ENCODE measurements at places on chromosomes 1 and 21.

- DNase-seq: no peak
Measured at GRCh38 chr1:241775021-241775420, 73.0 kb upstream of the EXO1 start.

DNA sequence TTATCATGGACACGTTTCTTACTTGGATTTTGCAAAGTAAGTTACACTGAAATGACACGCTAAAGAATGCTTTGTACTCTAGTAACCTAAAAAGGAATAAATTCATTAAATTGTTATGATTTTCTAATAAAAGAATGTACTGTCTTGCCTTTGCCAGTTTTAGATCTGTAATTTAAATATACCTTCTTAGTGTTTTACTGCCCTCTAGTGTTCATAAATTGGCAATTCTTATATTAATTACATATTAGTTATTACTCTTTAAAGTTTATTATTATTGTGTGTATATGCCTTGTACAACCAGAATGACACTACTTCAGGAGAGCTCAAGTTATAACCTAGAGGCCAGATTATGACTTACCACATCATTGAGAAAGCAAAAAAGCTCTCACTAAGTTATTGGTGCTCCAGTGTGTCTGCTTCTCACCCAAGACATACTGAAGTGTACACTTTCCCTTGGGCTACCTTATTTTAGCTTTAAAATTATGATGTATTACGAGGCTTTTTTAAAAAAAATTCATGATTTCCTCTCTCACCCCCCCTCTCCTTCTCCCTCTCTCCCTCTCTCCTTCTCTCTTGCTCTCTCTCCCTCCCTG is 169.9 kb downstream of the HS2ST1 start:
- peak; percentile 42 for DNase-seq

DNA sequence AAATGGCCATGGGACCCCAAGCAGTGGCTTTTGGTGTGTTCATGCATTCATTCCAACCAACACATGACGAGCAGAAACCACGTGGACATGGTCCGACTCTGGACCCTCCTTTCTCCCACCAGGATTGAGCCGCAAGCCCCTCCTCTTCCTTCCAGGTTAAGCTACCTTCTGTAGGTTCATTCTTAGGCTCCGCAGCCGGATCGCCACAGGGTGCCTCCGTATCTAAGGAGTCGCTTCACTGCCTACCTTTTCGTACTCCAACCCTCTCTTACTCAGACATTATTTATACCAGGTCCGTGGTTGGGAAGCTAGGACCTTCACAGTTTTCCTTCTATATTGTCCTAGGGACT is 63.6 kb downstream of the RHBG start:
- DNase-seq: no peak

DNA sequence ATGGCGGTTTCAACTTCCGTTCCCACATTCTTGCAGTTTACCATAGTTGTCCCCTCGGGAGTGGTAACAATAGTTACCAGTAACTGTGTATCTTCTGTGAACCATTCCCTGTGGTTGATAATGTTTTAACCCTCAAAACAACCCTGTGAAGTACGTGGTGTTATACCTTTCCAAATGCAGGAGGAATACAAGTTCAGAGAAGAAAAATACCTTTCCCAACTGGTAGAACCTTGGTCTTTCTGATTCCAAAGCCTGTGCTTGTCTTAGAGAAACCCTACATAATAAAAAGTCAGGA is 789 bp downstream of the BTF3L4 start:
- no peak for DNase-seq

GRCh38 chr1:184075055-184076029 is 23.8 kb downstream of the TSEN15 start:
- DNase-seq: peak; percentile 94

- no peak for DNase-seq
Measured at GRCh38 chr1:85124091-85124490, 75.8 kb upstream of the MCOLN3 start.

DNA sequence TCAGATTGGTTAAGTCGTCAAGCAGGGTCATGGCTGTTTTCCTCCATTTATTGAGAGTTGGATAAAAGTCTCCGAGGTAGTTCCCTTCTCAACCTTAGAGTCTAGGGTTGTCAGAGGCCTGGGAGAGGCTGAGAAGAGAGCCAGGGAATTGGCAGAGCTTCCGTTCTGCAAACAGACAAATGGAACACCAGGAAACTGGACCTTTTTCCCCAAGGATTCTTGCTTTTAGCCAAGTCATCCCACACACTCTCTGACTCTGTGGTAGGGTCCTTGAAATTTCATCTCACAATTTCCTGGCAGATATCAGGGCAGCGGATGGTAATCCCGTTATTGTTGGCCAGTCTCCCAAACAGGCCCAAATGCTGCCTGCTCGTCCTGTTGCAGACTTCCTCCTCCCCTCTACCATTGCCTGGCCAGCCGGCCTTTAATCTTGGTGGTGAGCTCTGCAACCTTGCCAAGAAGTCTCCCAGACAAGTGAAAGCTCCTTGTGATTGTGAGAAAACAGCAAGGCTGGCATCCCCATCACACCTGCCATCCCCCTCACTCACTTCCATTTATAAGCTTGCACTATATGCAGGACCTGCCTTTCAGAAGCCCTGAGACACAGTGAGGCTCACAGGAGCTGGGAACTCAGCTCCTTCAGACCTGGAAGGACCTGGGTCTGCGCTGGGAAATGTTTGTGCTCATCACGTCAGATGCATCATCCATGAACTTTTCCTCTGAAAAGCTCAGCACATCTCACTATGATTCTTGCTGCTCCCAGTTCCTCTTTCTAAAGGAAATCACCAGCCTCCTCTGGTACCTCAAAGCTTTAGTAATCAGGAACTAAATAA is 13.7 kb upstream of the SRP9 start:
- DNase-seq: no peak

GRCh38 chr1:3763351-3764125 is 9.0 kb upstream of the SMIM1 start:
- DNase-seq: no peak

GRCh38 chr1:52288286-52288685 is 77.7 kb downstream of the CC2D1B start:
- no peak for DNase-seq

- DNase-seq: peak; percentile 4
Measured at GRCh38 chr1:189775343-189775742, 702.3 kb downstream of the BRINP3 start.

- DNase-seq: no peak
Measured at GRCh38 chr1:154186177-154186576, 5.7 kb downstream of the TPM3 start.

DNA sequence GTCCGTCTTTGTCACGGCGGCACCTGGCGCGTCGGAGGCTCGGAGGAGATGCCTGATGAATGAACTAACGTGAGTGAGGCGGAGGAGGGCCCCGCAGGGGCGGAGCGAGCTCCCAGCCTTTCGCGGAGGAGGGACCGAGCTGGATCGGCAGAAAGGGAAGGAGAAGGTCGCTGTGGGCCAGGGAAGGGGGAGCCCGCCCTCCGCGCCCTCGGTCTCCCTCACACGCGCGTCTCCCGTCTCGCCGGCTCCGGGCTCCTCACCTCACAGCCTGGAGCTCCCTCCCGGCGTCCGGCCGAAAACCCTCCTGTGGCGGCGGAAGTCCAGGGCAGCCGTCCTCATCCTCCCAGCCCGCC is 519 bp downstream of the ZNF496 start:
- no peak for DNase-seq

DNA sequence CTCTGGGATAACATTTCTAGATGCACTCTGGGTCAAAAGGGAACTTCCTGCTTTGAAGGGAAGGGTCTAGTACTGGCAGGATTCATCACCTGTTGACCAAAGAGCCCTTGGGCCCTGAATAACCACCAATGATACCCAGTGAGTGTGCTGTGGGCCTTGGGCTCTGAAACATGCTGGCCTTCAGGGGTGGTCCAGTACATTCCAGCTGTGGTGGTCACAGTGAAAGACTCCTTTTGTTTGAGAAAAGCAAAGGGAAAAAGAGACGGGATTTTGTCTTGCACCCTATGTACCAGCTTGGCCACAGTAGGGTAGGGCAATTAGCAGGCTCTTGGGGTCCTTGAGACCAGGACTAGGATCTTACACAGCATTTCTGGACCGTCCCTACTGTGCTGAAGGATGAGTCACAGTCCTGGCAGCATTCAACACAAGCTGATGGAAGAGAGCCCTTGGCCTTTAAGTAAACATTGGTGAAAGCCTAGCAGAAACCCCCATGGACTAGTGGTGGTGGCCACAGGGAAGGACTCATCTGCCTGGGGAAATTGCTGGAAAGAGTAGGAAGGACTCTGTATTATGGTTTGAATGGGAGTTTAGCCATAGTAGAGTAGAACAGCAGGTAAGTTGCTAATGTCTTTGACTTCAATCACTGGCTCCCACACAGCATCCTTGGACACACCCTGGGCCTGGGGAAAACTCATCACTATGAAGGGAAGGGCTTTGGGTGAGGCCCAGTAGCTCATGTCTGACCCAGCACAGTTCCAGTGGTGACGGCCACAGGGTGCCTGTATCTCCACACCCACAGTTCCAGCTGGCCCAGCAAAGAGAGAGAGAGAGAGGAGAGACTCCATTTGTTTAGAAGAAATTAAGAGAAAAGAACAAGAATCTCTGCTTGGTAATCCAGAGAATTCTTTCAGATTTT is 87.5 kb downstream of the COL24A1 start:
- no peak for DNase-seq

DNA sequence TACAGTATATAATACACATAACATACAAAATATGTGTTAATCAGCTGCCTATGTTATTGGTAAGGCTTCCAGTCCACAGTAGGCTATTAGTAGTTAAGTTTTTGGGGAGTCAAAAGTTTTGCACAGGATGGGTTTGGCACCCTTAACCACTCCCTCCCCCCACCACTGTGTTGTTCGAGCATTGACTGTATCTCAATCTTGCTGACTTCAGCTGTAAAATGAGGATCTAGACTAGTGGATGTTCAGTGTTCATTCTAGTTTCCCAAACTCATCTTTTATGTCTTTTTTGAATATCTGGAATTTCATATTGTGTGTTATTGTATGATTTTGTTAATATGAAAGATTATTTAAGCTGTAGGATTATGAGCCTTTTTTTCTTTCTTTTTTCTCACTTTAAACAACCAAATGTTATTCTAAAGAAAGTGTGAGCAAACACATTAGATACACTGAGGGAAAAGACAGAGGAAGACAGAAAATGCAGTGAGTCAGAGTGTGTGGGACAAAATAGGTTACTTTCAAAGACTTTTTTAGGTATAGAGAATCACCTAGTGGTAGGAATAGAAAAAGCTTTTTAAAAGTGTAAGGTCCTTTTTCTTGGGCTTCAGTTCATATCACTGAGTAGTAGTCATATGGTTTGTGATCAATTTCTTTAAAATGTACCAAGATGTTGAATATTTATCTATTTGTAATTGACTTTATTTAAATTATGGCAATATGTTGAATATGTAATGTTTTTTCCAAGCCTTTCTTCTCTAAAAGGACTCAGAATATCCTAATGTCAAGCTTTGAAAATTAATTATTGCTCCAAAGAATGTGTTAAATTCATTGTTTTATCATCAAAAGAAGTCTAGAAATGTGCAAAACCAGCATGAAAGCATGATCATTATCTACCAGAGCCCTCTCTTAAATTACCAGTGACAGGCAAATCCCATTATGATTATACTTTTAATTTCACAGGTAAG is 17.9 kb upstream of the CENPF start:
- DNase-seq: peak; percentile 28

DNA sequence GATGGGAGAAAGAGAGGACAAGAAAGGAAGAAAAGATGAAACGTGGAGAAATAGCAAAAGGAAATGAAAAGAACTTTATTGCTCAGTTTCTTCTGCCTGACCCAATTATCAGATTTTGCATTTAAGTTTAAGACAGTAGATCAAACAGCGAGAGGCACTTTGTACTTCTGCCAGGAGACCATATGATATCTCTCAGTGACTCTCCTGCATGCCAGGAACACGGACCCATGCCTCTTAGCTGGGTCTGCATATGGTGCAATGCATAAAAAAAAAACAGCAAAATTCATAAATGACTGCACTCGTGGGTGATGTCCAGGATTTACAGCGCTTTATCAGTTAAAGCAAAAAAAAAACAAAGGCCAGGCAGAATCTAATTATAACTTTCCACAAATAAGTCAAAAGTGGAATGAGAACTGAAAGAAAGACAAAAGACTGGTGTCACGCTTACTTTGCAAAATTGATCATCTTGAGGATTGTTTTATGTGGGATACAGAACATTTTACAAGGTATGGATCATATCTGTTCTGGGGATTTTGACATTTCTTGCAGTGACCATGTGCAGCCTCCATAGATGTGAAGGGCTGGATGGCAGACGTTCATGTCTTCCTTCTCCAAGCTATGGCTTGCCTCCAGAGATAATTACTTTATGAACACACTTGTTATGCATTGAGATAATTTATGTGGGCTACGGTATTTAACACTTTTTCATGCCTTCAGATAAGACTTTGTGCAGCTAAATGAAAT is 79.5 kb downstream of the RUNX1 start:
- DNase-seq: no peak

GRCh38 chr1:205775717-205776056 is 405 bp upstream of the RAB29 start:
- DNase-seq: no peak

GRCh38 chr1:174965362-174966007 is 34.3 kb upstream of the CACYBP start:
- DNase-seq: peak; percentile 68

DNA sequence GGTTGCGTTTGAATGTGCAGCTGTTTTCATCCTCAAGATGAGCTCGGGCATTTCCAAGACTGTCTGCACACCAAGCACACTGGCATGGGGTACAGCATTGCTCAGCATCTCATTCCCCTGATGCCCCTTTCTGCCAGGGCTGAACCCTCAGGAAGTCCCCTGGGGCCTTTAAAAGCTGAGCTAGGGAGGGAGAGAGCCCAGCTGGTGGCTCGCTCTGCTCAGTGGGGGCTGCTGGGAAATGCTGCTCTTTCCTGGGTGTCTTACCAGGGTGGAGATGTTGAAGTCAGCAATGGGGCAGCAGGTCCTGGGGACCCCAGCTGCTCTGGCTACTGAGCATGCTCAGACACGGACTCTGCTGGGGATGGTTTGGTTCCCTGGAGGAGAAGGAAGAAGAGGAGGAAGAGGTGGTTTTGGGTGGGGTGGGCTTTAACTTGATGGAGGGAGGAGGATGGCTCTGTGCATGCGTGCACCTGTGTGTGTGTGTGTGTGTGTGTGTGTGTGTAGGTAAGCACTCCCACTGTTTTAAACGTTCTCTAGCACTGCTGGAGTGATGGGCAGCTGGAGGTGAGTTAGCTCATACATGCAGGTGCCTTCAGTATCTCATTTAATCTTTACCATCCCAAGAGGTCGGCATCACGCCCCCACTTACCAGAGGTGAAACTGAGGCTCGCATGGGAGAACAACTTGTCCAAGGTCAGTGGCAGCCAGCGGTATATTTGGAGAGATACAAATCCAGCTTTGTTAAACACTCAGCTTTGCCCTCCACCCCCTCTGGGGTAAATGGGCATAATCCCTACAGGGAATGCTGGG is 40.9 kb downstream of the ACTL8 start:
- DNase-seq: no peak

- no peak for DNase-seq
Measured at GRCh38 chr21:28436286-28436932, 556.3 kb downstream of the LTN1 start.

DNA sequence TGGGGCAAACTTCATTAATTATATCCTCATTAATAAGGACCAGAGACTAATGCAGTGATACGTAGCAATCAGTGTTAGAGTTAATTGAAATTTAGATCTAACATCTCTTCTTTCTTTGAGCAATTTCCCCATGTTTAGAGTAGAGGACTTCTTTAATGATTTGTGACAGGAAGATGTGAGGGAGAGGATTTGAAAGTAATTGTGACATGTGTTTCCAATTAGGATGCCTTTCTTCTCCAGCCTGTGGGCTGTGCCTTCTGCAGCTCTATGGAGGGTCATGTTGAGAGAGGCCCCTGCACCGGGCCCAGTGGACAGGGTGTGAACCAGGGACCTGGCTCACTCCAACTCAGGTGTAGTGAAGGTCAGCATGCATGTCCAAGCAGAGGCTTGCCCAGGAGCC is 103.0 kb downstream of the GREM2 start:
- DNase-seq: no peak

- DNase-seq: no peak
Measured at GRCh38 chr1:147162093-147162492, 10.2 kb downstream of the PRKAB2 start.

All from pons (tissue), 1 donor.